ENCODE measurements at places on chromosomes 3 and 15. TPM values are rescaled to one million over a fixed set of nuclear protein-coding genes. Genes with fewer than 3 reads are reported as not detected.

DNA sequence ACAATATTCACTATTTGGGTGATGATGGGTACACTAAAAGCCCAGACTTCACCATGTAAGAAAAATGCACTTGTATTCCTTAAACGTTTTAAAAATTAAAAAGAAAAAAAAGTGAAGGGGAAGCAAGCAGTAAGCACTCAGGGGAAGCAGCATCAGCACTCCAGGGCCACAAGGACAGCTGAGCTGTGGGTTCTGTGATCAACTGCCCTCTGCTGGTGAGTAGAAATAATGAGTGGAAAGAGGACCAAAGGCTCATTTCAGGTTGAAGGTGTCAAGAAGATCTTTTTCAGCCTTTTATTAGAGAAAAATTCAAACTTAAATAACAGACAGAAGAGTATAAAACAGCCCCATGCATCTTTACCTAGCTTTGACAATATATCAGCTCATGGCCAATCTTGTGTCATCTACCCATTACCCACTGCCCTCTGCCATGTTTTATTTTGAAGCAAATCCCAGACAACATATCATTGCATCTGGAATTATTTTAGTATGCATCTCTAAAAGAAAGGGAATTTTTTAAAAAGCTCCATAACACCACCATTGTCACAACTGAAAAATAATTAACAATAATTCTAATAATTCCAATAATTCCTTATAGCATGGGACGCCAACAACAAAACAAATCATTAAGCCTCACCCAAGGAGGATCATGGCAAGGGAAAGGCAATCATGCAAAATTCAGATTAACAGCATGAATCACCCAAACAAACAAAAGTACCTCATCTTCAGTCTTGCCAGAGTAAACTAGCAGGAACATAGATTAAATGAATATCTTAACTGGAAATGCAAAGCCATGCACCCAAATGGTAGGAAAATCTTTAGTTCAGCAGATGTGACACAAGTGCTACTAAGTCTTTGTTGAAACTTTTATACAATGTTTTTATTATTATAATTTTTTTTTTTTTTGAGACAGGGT lies 42.5 kb downstream of the TAMM41 start:
- no peaks in the 10 kb centered on the region for H3K4me1 ChIP-seq
- no peak overlapping the region for H3K27ac ChIP-seq
- H3K36me3 ChIP-seq = peaks cover 6% of the 10 kb centered on the region
- no peaks in the 10 kb centered on the region for H3K27me3 ChIP-seq

- peaks cover 11% of the 10 kb centered on the region for H3K4me1 ChIP-seq
- H3K36me3 ChIP-seq = no peaks in the 10 kb centered on the region
- DNase-seq = peak; percentile 64
- H3K27me3 ChIP-seq = peaks cover 22% of the 10 kb centered on the region
- H3K27ac ChIP-seq = no peak within 1 kb of the TSS
- peak within 1 kb of the TSS; percentile 42 for H3K4me3 ChIP-seq
These were observed at the start of gene CADPS for GRCh38 chr3:62874711-62875557. Gene CADPS, minus strand, starts transcription at chr3:62875416. Its CDS starts 387 bp downstream, at chr3:62875029.

GRCh38 chr3:193971261-193971751 lies 164.6 kb upstream of the HES1 start:
- no peak overlapping the region for H3K4me3 ChIP-seq
- no peaks in the 10 kb centered on the region for H3K27me3 ChIP-seq
- no peak overlapping the region for H3K27ac ChIP-seq
- H3K4me1 ChIP-seq = peaks cover 45% of the 10 kb centered on the region
- no peak for DNase-seq
- H3K36me3 ChIP-seq = no peaks in the 10 kb centered on the region

Gene SGO1
- total RNA-seq = 0.52 TPM

- no peak overlapping the region for H3K4me3 ChIP-seq
- H3K27me3 ChIP-seq = no peaks in the 10 kb centered on the region
- DNase-seq = no peak
- H3K27ac ChIP-seq = no peak overlapping the region
- peaks cover 7% of the 10 kb centered on the region for H3K4me1 ChIP-seq
These were observed 43.9 kb upstream of the RYK start for GRCh38 chr3:134294302-134295280.

DNA sequence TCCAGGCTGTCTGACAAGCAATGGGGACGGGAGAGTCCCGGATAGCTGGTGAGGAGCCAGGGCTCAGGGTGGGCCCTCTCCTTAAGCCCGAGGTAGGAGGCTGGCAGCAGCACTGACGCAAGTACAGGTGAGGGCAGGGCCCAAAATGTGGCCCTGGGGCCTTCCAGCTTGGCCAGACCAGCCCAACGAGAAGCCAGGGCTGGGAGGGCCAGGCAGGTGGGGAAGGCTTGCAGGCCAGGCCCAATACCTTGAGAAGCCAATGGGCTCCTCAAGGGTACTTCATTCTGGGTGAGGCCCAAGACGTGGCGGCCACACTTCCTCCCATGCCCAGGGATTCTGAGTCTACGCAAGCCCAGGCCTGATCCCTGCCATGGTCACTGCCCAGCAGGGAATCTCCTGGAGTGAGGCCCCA lies 37.2 kb downstream of the AMOTL2 start:
- no peak overlapping the region for H3K4me3 ChIP-seq
- no peaks in the 10 kb centered on the region for H3K36me3 ChIP-seq
- peaks cover 29% of the 10 kb centered on the region for H3K4me1 ChIP-seq
- DNase-seq = peak; percentile 62
- peak overlapping the region; percentile 77 for H3K27ac ChIP-seq

DNA sequence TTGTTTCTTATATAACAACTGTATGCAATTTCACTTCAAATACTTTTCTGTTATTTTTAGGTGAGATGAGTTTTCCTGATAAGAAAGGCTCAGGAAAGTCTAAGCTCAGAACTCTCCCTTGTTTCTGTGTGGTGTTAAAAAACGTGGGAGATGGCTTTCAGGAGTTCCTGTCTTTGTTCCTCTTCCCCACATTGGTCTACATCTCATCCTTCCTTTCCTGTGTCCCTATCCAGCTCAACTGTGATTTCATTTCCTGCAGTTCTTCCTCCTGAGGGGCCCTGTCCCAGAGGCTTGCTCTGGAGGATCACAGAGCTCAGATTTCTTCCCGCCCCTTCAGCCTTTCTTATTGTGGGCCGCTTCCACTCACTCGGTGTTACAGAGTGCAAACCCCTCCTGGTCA lies 11.2 kb downstream of the SEC13 start:
- H3K36me3 ChIP-seq = peaks cover 97% of the 10 kb centered on the region
- H3K4me1 ChIP-seq = no peaks in the 10 kb centered on the region
- H3K27me3 ChIP-seq = no peaks in the 10 kb centered on the region
- no peak for DNase-seq

Gene FBXO40
- not detected for total RNA-seq

GRCh38 chr3:170476291-170476690 lies 57.6 kb downstream of the CLDN11 start:
- H3K4me3 ChIP-seq = no peak overlapping the region
- H3K27me3 ChIP-seq = no peaks in the 10 kb centered on the region
- H3K27ac ChIP-seq = no peak overlapping the region
- H3K36me3 ChIP-seq = no peaks in the 10 kb centered on the region

Gene MAPKBP1
- 20.5 TPM for total RNA-seq

Gene IP6K1
- 43.5 TPM for total RNA-seq

- peaks cover 4% of the 10 kb centered on the region for H3K4me1 ChIP-seq
- H3K36me3 ChIP-seq = no peaks in the 10 kb centered on the region
- no peak for DNase-seq
- no peaks in the 10 kb centered on the region for H3K27me3 ChIP-seq
- H3K27ac ChIP-seq = no peak overlapping the region
These were observed 72.7 kb downstream of the CMTM8 start for GRCh38 chr3:32310918-32311839.

DNA sequence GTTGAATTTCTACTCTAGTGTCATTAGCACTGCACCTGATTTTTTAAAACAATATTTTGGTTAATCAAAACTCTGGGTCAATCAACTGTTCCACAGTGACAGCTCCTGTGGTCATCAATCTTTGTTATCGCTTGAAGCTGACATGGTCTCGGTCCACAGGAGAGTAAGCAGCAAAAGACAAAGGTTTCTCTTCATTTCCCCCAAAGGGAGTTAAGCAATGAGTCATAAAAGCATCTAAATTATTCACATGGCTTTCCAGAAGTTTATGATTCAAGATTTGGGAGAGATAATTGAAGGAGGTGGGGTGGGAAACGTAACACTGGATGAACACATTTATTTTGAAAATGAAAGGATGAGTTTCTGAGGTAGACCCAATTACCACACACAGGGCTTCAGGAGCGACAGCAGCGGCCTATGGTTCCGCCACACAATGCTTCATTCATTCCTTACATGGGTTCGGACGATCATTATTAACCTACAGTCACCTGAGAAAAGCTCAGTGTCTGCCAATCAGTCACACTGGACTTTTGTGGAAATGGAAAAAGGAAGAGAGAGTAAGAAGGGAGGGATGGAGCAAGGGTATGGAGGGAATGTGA lies 505.1 kb downstream of the FHIT start:
- no peak overlapping the region for H3K4me3 ChIP-seq
- H3K27me3 ChIP-seq = no peaks in the 10 kb centered on the region
- no peak for DNase-seq
- no peaks in the 10 kb centered on the region for H3K4me1 ChIP-seq

DNA sequence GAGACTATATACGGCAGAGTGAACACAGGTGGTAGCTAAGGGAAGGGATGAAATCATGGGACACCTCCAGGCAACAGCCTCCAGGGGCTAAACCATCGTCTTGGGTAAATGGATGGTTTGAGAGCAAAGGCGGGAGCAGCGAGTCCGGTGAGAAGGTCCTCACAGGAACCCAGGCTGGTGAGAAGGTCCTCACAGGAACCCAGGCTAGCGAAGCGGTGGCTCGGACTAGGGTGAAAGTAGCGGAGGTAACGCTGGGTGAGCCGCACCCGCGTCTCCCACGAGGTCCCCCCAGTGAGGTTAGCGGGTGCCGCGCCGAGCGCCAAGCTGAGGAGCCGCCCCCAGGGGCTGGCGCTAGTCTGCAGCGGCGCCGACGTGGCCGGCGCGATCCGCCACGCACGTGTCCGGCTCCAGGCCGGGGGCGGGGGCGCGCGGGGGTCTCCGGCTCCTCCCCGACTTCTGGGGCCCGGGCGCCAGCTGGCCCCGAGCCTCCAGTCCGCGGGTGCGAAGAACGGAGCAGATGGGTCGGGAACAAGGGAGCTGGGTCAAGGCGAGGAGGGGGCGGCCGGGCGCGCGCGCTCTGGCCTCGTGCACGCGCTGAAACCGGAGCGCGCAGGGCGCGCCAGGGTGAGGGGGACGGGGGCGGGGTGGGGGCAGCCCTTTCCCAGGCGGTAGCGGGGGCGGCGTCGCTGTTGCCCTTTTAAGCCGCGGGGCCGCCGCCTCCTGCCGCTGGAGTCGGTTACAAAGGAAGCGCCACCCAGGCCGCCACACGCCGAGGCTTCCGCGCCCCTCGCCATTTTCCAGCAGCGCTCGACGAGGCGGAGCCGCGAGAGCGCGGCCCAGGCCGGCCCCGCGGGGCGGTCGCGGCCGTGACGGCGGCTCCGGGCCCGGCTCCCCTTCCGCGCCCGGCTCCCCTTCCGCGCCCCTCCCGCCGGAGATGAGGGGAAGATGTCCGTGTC lies at the start of gene UBE2Q2:
TSS of gene UBE2Q2 (plus strand) at position 726 of the 956 bp plus-strand sequence. CDS start at position 946, 220 bp downstream.
- peak within 1 kb of the TSS; percentile 92 for H3K4me3 ChIP-seq
- H3K4me1 ChIP-seq = peaks cover 26% of the 10 kb centered on the region
- H3K36me3 ChIP-seq = no peaks in the 10 kb centered on the region
- peak; percentile 94 for DNase-seq

Gene CCDC39
- total RNA-seq = 1.8 TPM

Gene SUSD5
- total RNA-seq = 1.1 TPM

DNA sequence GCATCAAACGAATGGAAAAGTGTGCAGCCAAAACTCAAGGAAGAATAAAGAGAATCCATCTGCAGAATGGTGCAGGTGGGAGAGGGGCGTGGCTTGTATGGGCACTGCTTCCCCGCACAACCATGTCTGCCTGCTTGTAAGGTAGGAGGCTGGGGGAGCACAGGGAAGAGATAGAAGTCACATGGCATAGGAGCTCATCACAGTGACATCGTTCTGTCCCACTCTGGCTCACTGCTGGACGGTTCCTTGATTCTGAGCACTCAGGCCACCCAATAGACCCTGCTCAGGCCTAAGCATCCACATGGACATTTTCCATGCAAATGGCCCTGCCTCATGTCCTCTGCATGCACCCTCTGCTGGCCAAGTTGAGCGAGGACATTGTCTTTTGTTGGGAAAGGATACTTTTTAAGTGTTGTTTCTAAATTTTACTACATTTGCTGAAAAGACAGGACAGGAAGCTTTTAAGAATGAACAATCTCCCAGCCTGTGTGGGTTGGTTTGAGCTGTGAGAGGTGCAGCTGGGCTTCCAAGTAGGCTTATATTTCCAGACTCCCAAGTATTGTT lies 3.1 kb downstream of the MYLK start:
- H3K4me1 ChIP-seq = peaks cover 9% of the 10 kb centered on the region
- no peak overlapping the region for H3K4me3 ChIP-seq
- no peaks in the 10 kb centered on the region for H3K36me3 ChIP-seq
- H3K27me3 ChIP-seq = no peaks in the 10 kb centered on the region

Gene CCDC9B
- 22.3 TPM for total RNA-seq
